ENCODE measurements at places on chromosomes 5 and 9.
A peak's percentile ranks its signal among the peaks of the same experiment; 100 is the strongest.

- no peak for DNase-seq
Observed at GRCh38 chr5:157506066-157506590, 46.1 kb downstream of the NIPAL4 start.

DNA sequence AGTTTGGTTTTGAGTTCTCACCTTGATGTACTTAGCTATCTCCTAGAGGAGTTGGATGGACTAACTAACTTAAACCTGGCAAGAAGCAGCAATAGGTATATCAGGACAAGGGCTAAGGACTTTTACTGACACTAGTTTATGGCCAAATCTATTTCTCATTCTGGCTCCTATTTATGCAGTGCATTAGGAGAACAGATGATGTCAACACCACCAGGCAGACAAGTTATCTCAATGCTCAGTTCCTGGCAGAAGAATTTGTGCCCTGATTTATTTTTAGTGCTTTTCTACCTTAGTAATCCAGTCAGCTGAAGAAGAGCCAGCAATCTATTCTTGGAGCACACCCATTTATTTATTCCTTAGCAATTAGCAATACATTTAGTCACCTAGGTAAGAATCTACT, 30.7 kb upstream of the MYOT start:
- peak; percentile 4 for DNase-seq

GRCh38 chr5:126138281-126138931, 284.8 kb upstream of the GRAMD2B start:
- peak; percentile 89 for DNase-seq

GRCh38 chr9:21674894-21675293, 127.5 kb upstream of the MTAP start:
- no peak for DNase-seq

GRCh38 chr5:110969502-110969901, 102.0 kb upstream of the TSLP start:
- no peak for DNase-seq

GRCh38 chr5:153223376-153223775, 267.1 kb upstream of the GRIA1 start:
- no peak for DNase-seq

DNA sequence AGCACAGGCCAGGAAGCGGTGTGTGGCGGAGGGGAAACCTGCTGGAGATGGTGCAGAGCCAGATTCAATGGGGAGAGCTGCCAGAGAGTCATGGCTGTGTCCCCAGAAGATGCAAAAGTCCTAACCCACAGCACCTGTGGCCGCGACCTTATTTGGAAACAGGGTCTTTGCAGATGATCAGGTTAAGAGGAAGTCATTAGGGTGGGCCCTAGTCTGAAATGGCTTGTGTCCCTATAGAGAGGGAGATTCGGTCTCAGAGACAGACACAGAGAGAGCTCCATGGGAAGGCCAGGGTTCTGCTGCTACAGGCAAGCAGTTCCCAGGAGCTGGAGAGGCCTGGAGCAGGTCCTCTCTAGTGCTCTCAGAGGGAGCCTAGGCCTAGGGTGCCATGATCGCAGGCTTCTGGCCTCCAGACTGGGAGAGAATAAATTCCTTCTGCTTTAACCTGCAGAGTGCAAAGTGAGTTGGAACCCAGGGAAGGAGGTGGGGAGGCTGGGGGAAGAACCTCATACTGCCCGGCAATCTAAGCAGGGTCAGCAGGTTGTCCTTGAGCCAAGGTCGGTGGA, 1.9 kb upstream of the LPCAT1 start:
- DNase-seq, result no peak

GRCh38 chr9:104879555-104880309, 48.2 kb downstream of the ABCA1 start:
- DNase-seq, result no peak

DNA sequence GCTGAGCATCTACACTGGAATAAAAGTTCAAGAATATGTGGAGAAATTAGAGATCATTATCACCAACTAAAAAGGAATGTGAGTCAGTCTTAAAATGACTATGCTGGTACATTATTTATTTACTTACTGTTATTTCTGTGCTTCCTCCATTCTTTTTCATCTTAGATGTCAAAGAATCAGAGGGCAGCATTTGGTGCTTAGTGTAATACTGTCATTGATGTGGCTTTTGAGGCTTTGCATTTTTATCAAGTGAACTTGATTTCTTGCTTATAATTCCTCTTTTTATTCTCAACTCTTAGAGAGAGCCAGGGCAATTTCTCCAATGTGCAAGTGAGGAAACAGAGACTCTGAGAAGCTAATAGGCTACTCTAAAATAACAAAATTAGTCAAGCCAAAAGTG, 163.7 kb upstream of the TRPC7 start:
- DNase-seq, result no peak

DNA sequence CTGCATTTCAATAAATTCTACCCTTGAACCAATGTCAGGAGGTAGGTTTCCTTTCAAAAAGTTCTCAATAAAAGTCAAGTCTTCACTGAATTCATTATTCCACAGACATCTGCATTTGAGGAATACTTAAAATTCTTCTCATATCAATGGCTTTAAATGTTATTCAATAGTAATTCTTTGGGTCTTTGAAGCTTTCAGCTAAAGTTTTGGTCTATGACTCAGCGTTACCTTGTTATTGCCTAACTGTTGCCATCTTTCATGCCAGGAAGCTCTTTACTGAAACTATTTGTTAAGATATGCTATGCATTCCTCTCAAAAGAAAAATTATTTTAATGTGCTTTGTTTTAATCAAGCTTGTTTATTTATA, 170.5 kb downstream of the NNT start:
- peak; percentile 57 for DNase-seq

DNA sequence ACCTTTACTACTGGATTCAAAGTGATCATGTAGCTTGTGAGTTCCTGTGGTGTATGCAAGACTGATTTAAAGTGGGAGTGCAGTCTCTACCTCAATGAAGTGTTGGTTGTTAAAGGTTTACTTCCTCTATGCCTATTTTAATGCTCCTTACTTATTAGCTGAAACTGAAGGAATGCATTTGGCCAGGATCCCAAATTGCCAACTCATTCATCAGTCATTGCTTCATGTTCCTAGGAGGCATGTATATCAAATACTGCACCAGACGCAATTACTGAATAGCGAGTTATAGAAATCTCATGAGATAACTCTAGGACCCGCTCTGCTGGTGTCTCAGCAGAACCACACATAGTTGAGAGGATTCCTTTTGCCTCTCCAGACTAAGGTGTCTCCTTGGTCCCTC, 143.0 kb upstream of the RPS23 start:
- peak; percentile 96 for DNase-seq

- DNase-seq, result no peak
Observed at GRCh38 chr5:180865981-180866695, 5.1 kb upstream of the ZFP62 start.

DNA sequence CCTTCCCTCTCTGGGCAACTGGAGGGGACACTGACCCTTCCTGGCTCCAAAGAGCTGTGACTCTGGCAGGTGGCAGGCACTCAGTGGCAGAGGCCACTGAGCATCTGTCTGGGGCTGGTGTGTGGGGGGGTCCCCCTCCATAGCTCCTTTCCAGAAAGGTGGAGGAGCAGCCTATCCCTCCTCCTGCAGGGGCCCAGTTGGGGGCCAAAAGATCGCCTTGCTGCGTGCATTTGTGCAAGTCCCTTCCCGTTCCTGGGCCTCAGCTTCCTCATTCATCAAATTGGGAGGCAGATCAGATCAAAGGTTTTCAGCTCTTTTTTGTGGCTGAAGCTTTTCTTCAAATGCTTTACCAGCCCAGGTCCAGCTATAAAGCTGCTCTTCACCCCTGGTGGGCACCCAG, 77.7 kb downstream of the NTNG2 start:
- no peak for DNase-seq

GRCh38 chr5:172846677-172847076, 12.6 kb downstream of the ERGIC1 start:
- no peak for DNase-seq

DNA sequence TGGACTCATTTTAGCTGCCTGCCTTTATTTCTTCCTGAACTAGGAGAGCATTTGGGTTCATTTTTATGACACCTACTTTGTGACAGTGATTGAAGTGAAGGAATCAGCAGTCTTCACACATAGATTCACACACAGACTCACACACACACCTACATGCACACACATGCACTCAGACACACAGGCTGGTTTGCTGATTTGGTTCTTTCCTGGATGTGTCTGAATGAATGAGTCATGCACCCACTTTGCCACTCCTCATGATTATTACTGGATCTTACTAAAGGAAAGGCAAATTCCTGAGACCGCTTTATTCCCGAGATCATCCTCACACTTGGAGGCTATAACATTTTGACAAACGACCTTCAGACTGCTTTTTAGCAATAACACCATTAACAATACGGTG, 529.5 kb downstream of the AGTPBP1 start:
- peak; percentile 88 for DNase-seq

GRCh38 chr5:146052780-146053179, 52.6 kb downstream of the PLAC8L1 start:
- DNase-seq, result no peak

DNA sequence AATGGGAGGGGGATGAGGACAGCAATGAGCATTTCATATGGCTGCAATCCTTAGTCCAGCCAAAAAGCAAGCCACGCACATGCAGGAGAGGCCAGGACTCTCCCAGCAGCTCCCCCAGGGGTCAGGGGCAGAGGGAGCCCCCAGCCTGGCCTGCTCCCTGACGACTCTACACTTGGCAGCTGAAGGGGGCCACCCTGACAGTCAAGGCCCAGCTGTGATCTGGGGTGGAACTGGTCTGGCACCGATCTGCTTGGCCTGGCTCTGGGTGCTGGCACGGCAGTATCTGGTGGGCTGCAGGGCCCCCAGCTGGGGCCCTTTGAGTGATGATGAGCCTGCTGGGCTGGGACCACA, 118.1 kb downstream of the ADAMTS2 start:
- DNase-seq, result no peak

DNA sequence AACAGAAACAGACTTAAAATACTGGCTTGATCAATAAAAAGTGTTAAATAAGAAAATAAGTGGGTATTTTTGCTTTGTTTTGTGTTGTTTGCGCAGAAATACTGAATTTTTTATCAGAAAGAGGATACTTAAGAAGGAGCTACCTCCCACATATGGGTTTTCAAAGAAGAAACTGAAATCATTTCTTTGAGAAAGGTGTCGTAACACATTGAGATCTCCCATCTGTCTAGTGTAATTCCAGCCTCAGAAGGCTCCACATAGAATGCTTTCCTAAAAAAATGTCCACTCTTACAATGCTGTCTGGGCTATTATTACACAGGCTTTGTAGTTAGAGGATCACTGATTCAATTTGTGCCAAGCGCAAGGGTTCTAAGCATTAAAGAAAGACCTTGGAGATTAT, 226.2 kb downstream of the EPB41L4A start:
- no peak for DNase-seq

DNA sequence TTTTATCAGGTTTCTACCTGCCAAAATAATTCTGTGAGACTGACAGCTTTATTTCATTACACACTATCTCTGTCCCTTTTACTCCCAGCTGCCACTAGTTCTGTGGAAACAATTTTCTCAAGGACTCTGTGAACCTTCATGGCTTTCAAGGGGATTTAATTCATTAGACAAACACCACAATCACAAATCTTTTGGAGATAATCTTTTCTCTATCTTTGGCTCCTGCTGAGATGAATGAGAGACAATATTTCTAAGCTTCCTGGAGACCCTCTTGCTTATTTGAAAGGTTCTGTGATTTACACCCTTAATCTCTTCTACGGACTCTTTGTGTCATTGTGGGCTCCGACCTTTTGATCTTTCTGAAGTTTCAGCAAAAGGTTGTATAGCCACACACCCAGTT, 222.6 kb downstream of the PRDM9 start:
- DNase-seq, result no peak

GRCh38 chr5:81755320-81755719, 4.4 kb upstream of the SSBP2 start:
- peak; percentile 88 for DNase-seq

GRCh38 chr5:69493396-69494133, 975 bp downstream of the OCLN start:
- peak; percentile 77 for DNase-seq

- DNase-seq, result no peak
Observed at GRCh38 chr5:125151150-125151900, 404.9 kb upstream of the ZNF608 start.

DNA sequence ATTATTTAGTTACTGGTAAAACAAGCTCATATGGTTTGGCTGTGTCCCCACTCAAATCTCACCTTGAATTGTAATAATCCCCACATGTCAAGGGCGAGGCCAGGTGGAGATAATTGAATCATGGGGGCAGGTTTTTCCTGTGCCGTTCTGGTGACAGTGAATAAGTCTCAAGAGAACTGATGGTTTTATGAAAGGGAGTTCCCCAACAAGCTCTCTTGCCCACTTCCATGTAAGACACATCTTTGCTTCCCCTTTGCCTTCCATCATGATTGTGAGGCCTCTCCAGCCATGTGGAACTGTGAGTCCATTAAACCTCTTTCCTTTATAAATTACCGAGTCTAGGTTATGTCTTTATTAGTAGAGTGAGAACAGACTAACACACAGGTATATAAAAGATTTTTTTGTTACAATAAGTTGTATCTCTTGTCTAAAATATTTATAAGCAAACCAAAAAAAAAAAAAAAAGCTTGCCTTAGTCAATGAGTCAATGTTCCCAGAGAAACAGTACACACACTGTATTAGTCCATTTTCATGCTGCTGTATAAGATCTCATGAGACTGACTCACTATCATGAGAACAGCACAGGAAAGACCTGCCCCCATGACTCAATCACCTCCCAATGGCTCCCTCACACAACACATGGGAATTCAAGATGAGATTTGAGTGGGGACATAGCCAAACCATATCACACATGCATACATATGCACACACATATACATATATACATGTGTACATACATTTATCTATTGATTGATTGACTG, 138.3 kb downstream of the BASP1 start:
- peak; percentile 76 for DNase-seq

- DNase-seq, result no peak
Observed at GRCh38 chr9:132184124-132184523, 22.3 kb downstream of the NTNG2 start.

- peak; percentile 52 for DNase-seq
Observed at GRCh38 chr9:72858089-72858912, 94.6 kb downstream of the ALDH1A1 start.

GRCh38 chr5:154395407-154396106, 50.2 kb upstream of the SAP30L start:
- DNase-seq, result peak; percentile 61
